ENCODE measurements at places on chromosomes 1 and 21.

GRCh38 chr1:156368157-156368658 lies 803 bp upstream of the RHBG start:
- DNase-seq = no peak

- no peak for DNase-seq
Measured at GRCh38 chr21:26819740-26820324, 25.4 kb downstream of the ADAMTS1 start.

GRCh38 chr1:227320476-227320875 lies 2.2 kb upstream of the CDC42BPA start:
- no peak for DNase-seq

DNA sequence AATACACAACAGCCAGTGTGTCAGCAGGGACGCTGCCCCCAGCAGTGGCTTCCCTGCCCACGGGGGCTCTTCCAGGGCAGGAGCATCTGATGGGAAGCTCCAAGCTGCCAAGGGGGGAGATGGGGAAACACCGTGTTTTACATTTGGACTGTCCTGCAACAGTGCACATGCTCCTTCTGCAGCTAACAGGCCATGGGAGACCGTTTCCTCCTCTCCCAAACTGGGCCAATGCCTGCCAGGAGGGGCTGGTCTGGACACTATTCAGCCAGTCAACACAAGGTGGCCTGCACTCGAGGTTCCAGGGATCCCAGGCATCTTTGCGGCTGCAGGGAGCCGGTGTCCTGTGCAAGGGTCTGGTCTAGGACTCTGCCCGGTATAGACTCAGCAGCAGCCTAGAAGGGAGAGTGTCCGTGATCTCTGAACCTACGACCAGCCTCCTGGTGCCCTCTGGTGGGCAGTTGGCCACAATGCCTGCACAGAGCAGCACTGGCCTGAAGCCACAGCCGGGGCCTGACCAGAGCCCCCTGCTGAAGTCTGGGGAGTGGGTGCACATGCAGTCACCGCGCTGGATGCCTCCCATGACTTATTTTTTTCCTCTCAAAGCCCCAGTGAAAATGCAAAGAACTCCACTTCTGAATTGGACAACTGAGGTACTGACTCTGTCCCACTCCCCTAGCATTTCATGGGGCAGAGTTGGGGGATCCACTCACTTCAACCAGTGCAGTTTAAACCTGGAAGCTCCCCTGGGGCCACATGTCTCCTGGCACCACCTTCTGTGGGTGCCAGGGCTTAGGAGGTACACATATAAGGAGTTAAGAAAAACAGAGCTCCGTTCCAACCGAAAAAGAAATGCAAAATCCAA lies 33.3 kb downstream of the RCC2 start:
- DNase-seq = no peak

- no peak for DNase-seq
Measured at GRCh38 chr1:157584503-157584902, 13.4 kb downstream of the FCRL4 start.

DNA sequence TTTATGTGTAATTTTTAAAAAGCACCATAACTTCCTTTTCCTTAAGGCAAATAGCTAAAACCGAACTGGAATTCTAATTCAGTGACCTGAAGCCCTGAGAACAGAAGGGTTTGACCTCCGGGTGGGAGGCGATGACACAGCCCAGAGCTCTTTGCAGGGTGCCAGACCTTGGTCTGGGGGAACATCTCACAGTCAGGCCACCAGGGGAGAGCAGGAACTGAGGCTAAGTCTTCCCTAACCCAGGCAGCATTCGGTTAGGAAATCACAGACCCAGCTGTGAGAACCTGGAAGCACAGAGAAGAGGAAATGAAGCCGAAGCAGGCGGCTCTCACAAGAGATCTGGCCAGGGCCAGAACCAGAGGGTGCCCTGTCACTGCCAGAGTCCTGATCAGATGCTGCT lies 444.8 kb downstream of the TTLL7 start:
- DNase-seq = no peak

- DNase-seq = no peak
Measured at GRCh38 chr1:35884934-35885333, 1.9 kb downstream of the AGO1 start.

DNA sequence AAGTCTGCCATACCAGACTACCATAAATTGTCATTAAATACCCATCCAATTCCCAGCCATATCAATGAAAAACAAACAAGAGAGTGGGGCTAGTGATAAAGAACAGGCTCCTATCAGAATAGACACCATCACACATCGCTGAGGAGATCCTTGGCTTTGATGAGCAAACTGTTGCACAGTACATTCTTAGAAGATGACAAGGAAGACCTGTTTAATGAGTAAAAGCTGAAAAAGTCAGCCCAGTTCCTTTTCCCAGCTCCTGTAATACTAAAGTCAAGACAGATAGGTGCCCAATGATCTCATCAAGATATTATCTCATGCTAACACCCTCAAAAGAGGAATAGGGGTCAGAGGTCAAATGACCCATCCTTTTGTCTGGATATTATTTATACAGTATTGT lies 164.5 kb upstream of the COA6 start:
- DNase-seq = no peak

DNA sequence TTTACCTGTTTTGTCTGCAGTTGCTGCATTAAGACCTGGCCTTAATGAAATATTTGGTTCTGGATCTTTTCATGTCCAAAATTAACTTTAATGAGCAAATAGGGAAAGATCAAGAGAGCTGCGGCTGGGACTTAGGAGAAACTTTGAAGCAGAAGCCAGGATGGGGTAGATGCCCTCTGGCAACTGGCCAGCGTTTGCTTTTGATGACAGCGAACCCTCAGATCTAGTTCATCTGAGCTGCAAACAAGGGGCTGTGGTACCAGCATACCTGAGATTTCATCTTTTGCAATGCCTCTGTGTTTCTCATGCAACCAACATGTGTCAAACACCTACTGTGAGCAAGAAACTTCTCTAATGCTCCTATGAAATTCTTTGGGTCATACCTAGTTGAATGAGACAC lies 13.0 kb upstream of the TEDDM1 start:
- DNase-seq = no peak

DNA sequence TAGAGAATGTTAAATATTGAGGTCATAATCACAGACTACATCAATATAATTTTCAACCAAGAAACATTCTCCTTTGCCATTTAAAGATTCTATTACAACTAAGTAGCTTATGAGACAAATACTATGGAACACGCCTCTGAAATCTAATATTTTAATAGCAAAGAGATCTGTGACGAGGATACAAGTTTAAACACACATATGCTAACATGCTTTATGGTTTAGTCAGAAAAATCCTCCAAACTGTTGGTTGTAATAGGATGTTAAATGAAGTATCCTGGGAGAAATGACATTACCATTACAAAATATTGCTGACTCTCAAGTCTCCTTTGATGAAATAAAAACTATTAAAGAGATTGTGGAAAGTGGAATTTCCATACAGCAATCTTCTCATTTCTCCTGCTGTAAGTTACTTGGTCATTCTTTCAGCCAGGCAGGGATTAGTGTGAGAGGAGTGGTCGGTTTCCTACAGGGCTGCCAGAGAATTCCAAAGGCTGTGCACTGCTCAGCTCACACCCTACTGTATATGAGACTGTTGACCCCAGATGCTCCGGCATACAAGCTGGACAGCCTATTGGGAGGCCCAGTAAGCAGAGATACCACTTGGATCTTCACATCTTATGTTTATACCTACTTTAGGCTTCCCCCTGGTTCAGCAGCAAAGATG lies 26.6 kb downstream of the SCYL3 start:
- no peak for DNase-seq

GRCh38 chr1:53117836-53118235 lies 24.6 kb downstream of the SLC1A7 start:
- DNase-seq = no peak

DNA sequence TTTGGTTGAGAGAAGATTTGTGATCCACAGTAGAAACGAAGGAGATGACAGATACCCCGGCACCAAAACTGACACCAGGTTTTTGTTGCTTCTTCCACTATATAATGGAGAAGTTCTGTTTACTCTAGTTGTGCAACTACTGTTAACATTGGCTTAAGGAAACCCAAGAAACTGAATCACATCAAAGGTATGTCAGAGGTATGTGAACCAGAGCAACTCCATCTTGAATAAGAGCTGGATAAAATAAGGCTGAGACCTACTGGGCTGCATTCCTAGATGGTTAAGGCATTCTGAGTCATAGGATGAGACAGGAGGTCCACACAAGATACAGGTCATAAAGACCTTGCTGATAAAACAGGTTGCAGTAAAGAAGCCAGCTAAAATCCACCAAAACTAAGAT lies 173.7 kb upstream of the CAMK1G start:
- DNase-seq = no peak

GRCh38 chr21:42016364-42016985 lies 6.3 kb upstream of the ZBTB21 start:
- DNase-seq = no peak

GRCh38 chr1:9164919-9165318 lies 36.0 kb upstream of the GPR157 start:
- DNase-seq = no peak

Measured in activated CD8-positive, alpha-beta memory T cell treated with anti-CD3 and anti-CD28 coated beads for 1 hour (primary cell).